ENCODE measurements at places on chromosomes 2 and 18. TPM values are rescaled to one million over a fixed set of nuclear protein-coding genes. Genes with fewer than 3 reads are reported as not detected.
A peak's percentile ranks its signal among the peaks of the same experiment; 100 is the strongest.

- no peak for DNase-seq
Observed at GRCh38 chr2:160401895-160402294, 91.7 kb downstream of the RBMS1 start.

- no peak for DNase-seq
Observed at GRCh38 chr18:71942433-71942832, 601.7 kb downstream of the CBLN2 start.

DNA sequence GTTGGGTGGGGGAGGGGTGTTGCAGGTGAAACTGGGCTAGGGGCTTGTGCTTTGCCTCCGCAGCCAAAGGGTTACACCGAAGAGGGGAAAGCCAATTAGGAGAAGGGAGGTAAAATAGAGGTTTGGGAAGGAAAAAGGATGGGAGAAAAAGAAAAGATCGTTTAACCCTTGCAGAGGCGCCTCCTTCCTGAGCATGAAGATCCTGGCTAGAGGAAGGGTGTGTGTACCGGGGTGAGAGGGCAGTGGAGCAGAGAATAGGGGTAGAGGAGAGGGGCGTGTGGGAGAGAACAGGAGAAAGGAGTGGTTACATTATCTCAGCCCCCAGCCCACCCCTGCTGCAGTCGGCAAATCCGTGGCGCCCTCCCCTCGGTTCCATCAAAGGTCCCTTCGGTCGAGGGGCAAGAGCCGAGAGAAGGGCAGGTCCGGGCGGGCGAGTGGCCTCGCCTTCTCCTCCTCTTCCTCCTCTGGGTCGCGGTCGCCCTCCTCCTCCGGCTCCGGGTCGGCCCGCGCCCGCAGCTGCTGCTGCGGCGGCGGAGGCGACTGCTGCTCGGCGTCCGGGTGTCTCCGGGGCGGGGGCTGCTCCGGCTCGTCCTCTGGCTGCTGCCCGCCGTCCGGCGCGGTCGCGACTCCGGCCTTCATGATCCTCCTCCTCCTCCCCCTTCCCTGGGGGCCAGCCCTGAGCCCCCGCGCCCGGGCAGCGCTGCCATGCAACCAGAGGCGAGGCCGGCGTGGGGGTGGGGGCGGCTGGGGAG, 1.1 kb downstream of the MARCHF4 start:
- no peak for DNase-seq

DNA sequence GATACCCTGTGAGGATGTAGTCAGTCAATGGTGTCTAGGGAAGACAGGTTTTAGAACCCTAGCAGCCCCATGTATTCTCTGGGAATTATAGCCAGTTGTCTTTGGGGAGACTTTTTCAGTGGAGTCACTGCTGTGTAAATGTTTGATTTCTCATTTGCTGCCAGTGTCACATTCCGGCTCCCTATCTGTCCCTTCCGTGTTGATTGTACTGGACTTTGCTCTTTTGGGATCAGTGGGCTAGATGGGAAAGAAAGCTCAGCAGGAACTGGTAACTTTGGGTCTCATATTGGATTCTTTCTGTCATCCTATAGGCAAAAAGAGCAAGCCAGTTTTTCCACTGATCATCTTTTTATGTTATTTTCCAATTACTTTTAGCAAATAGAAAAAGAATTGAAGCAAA, 70.1 kb downstream of the GTF3C3 start:
- DNase-seq = no peak

DNA sequence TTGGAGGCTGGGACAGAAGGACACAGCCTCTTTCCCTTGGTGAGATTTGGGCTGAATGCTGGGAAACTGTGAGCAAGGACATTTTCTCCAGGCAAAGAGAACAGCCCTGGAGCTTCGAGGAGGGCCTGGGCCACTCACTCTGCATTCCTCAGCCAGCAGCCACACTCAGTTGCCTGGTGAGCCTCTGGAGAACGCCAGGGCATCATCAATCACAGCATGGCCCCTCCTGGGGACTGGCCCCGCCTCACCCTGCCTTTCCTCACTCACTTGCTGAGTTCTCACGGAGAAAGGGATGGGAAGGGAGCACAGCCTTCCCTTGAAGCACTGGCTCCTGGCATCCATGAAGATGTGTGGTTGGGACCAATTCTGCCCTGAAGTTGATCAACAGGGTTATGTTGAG, 55.0 kb downstream of the APOB start:
- no peak for DNase-seq

GRCh38 chr2:187208199-187208785, 239.8 kb downstream of the CALCRL start:
- DNase-seq = no peak

DNA sequence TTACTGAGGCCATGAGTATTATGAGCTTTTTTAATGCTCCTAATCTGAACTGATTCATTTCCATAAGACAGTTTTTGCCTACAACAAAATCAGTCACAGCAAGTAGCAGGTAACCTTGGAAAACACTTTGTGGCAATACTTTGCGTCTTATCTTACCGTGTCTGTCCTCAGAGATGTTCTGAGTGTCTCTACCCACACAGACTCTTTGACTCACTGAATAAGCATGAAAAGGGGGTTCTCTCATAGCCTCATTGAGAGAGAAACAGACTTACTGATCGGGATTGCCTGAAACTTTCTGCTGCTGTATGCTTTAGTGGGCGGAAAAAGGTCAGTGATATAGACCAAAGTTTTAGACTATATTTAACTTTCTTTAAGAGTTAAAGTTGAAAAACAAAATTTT, 92.6 kb downstream of the MYL12B start:
- no peak for DNase-seq

DNA sequence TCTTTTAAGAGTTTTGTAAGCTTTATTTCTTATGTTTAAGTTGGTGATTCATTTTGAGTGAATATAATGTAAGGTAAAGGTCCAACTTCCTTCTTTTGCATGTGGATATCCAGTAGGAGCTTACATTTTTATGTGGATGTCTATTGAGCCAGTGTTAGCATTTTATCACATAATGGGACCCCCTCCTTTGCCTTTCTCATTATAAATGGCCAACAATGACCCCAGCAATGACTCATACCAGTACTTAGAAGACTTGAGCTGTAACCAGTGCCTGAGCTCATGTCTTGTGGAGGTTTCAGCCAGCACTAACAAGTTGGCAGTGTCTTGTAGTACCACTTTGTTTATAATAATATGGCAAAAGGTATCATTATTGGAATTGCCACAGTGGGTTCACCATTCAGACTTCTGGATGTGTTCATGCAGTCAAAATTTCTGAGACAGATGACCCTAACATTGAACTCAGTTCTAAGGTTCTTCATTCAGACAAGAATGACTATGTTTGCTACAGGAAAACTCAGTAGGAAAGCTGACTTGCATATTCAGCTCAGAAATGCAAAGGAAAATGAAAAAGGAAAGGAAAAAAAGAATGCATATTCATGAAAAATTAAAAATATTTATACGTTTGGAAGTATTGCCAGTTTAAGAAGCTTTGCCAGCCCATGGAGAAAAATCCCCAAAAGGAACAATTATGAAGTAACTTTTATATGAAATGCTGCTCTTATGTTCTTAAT, 41.0 kb downstream of the CDKL4 start:
- DNase-seq = no peak

- DNase-seq = no peak
Observed at GRCh38 chr2:227829337-227829736, 15.7 kb downstream of the CCL20 start.

GRCh38 chr18:50586710-50587109, 26.8 kb downstream of the MAPK4 start:
- DNase-seq = no peak

- no peak for DNase-seq
Observed at GRCh38 chr2:122999821-123000220, 1025.3 kb upstream of the CNTNAP5 start.

DNA sequence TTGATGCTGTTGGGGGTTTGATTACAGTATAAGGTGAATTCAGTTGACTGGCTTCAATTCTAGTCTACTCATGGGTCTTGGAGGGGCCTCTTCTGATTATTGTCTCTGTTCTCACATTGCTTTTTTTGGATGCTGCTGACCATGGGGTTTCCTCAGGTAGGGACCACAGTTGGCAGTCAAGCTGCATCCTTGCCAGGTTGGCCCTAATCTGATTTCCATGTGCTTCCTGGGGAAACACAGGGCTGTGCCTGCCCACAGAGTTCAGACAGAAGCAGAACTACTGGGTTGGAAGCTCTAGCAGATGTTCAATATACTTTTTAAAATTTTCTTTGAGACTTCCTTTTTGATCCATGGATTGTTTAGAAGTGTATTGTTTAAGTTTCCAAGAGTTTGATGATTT, 227.3 kb downstream of the XIRP2 start:
- no peak for DNase-seq

DNA sequence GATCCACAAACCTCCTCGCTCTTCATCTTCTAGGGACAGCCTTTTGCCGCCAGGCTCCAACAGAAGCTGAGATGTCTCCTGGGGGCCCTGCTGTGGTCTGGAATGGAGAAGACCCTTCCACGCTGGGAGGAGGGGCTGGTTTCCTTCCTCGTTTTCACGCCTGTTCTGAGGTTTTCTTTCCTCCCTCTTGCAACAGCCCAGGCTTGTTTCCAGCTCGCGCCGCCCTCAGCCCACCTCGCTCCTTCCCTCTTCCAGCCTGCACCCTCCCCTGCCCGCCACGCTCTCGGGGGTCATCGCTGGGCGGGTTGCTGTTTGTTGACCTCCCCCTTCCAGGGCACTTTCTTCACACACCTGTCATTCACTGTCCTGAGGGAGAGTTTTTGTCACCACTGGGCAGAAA, 55.4 kb downstream of the VAPA start:
- DNase-seq = no peak

GRCh38 chr2:51734115-51734514, 702.2 kb upstream of the NRXN1 start:
- no peak for DNase-seq

- DNase-seq = no peak
Observed at GRCh38 chr2:33897741-33898140, 298.6 kb upstream of the FAM98A start.

DNA sequence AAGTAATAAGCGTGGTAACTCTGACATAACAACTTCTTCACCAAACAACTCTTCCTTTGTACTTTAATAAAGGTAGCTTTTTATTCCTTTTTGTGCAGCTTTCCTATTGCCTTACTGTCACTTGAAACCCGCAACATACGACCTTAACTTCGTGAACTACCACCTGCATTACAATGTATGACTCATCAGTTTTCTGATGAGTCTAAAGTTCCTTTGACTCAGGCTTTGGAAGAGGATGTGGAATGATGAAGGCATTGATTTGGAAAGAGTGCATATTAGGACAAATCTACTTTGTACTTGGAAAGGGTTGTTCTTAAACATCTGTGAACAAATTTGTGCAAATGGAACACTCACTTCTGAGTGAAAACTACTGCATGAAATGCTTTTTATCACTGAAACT, 1012.1 kb downstream of the TMEM182 start:
- DNase-seq = no peak

DNA sequence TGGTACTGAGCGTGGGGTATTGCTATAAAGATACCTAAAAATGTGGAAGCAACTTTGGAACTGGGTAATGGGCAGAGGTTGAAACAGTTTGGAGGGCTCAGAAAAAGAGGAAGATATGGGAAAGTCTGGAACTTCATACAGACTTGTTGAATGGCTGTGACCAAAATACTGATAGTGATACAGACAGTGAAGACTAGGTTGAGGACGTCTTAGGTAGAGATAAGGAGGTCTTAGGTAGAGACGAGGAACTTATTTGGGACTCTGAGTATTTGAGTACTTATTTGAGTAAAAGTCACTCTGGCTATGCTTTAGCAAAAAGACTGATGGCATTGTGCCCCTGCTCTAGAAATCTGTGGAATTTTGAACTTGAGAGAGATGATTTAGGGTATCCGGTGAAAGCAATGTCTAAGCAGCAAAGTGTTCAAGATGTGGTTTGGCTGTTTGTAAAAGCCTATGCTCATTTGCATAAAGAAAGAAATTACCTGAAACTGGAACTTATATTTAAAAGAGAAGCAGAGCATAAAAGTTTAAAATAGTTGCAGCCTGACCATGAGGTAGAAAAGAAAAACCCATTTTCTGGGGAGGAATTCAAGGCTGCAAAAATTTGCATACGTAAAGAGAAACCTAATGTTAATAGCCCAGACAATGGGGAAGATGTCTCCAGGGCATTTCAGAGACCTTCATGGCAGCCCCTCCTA, 219.6 kb downstream of the PDE1A start:
- no peak for DNase-seq

GRCh38 chr2:179237209-179237946, 27.3 kb downstream of the SESTD1 start:
- DNase-seq = no peak

GRCh38 chr2:1883476-1883875, 139.2 kb upstream of the PXDN start:
- no peak for DNase-seq

- no peak for DNase-seq
Observed at GRCh38 chr2:174902506-174903263, 102.5 kb downstream of the CHN1 start.

GRCh38 chr2:169258045-169258601, 104.2 kb downstream of the LRP2 start:
- DNase-seq = no peak

DNA sequence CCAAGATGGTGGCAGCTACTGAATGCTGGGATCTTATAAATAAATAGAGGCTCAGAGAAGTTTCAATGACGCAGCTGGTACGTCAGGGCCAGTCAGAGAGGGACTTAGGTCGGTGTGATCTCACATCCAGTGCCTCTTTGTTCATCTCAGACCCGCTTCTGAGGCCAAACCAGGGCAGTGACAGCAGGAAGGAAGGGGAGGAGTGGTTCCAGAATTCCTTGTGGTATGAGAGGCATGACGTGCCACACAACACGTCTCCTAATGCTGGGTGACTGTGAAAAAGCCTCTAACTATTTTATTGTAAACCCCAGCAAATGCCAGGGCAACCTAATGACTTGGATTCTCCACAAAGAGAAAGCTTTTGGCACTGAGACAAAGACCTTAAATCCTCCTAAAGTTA, 423.3 kb downstream of the LPIN1 start:
- peak; percentile 62 for DNase-seq

Gene STAT4
- 11.6 TPM for total RNA-seq

Gene ALPG
- not detected for total RNA-seq

Gene AQP12A
- not detected for total RNA-seq

Gene POTEI
- not detected for total RNA-seq

Gene PNKD
- 68.5 TPM for total RNA-seq

Gene ANKRD53
- 1.8 TPM for total RNA-seq

Gene TXNDC2
- 0.18 TPM for total RNA-seq

Gene LYPD6B
- not detected for total RNA-seq
